Foreskin fibroblast (primary cell): ENCODE measurements at places on chromosomes 7 and 10.
A peak's percentile ranks its signal among the peaks of the same experiment; 100 is the strongest.

- DNase-seq = peak; percentile 77
Measured at GRCh38 chr7:83655951-83656556, 7.1 kb upstream of the SEMA3E start.

- DNase-seq = peak; percentile 62
Measured at GRCh38 chr7:108263425-108263824, 133.3 kb upstream of the LAMB4 start.

- peak; percentile 86 for DNase-seq
Measured at GRCh38 chr10:10677479-10677878, 340.2 kb upstream of the CELF2 start.

GRCh38 chr7:46558482-46559193 lies 637.6 kb upstream of the IGFBP3 start:
- DNase-seq = peak; percentile 49

GRCh38 chr10:62738916-62739315 lies 65.6 kb upstream of the ADO start:
- DNase-seq = peak; percentile 52

DNA sequence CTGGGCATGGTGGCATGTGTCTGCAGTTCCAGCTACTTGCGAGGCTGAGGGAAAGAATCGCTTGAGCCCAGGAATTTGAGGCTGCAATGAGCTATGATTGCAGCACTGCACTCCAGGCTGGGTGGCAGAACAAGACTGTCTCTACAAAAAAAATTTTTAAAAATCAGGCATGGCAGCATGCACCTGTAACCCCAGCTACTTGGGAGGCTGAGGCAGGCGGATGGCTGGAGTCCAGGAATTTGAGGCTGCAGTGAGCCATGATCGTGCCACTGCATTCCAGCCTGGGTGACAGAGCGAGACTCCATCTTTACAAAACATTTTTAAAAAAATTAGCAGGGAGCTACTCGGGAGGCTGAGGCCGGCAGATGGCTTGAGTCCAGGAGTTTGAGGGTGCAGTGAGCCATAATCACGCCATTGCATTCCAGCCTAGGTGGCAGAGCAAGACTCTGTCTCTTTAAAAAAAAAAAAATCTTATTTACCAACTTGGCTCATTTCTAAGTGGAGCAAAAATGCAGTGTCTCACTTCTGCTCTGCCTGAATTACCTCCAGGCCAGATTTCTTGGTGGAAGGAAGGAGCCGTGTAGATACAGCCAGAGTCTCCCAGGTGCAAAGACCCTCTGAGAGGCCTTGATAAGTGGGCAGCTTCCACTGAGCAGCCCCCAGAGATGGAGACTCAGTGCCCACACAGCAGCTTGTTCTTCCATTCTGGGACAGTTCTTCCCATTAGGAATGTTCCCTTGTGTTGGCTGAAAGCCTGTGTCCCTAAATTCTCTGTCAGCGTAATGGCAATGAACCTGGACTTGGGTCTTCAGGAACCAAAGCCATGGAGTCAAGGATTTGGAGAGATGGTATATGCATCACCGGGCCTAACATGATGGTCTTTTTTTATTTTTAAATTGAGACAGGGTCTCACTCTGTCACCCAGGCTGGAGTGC lies 30.0 kb downstream of the GTF2IRD1 start:
- peak; percentile 30 for DNase-seq

GRCh38 chr7:155209478-155210319 lies 88.0 kb upstream of the INSIG1 start:
- no peak for DNase-seq

- peak; percentile 88 for DNase-seq
Measured at GRCh38 chr10:32417911-32418547, 27.9 kb upstream of the CCDC7 start.

GRCh38 chr7:139092090-139092796 lies 17.3 kb downstream of the ZC3HAV1 start:
- DNase-seq = no peak

DNA sequence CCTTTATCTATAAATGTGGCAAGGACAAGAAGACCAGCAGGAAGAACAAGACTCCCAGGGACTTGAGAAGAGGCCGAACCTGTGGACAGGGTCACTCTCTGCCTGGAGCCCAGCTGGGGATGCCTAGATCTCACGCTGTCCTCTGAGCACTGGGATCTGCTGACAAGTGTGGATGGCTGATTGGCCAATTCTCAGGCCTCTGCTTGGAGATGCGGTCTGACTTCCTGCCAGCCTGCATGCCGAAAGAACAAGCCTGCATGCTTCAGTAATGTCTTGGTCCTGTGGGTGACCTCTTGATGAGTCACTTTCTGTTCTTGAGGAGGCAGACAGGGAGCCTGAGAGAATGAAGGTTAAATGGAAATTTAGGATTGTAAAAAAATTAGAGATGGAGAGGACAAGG lies 84.7 kb downstream of the TMEM178B start:
- peak; percentile 54 for DNase-seq

DNA sequence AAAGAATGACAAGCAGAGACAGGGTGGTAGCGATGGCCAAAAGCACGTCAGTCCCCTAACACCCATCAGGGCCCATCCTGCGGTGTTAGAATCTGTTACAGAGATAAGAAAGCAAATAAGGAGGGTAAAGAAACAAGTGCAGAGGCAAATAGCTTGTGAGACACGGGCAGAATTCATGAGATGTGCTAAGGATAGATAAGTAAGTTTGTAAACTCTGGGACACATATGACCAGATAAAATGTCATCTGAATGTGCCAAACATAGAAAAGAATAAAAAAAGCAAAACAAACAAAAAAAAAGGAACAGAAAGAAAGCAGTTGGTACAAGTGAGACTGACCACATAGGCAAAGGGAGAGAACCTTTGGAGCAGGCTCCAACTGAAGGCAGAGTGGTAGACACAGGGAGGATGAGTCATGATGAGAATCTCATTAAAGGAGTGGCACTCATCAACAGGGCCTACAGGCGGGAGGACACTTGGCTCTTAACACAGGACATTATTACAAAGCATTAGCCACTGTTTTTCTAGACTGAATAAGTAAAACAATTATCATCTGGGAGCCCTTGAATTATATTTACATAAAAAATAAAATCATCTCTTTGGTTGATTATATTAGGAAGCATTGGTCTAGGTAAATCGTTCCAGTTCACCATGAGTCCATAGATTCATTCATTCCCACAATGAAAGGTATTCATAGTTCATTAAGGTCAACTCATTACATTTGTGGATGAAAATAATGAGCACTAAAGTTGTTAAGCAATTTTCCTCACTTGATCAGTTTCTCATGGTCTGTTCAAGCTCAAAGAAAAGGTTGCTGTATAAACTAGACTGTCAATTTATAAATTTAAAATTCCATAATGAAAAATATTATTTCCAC lies 21.5 kb upstream of the EPHB6 start:
- DNase-seq = no peak

DNA sequence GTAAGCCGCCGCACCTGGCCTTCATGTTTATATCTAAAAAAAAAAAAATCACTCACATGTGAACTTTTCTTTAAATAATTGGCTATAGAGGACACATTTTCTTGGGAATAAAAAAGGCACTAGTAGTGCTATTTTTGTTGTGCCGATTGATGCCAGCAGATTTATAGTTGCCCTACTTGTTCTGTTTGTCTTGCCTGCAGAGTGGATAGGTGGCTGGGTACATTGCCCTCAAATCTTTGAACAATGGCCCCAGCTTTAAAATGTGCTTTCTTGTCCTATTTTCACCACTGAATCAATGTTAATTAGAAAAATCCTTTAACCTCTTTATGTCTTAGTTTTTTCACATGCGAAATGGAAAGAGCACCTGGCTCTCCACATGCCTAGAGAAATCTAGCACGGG lies 30.1 kb upstream of the ZNRF2 start:
- DNase-seq = no peak

DNA sequence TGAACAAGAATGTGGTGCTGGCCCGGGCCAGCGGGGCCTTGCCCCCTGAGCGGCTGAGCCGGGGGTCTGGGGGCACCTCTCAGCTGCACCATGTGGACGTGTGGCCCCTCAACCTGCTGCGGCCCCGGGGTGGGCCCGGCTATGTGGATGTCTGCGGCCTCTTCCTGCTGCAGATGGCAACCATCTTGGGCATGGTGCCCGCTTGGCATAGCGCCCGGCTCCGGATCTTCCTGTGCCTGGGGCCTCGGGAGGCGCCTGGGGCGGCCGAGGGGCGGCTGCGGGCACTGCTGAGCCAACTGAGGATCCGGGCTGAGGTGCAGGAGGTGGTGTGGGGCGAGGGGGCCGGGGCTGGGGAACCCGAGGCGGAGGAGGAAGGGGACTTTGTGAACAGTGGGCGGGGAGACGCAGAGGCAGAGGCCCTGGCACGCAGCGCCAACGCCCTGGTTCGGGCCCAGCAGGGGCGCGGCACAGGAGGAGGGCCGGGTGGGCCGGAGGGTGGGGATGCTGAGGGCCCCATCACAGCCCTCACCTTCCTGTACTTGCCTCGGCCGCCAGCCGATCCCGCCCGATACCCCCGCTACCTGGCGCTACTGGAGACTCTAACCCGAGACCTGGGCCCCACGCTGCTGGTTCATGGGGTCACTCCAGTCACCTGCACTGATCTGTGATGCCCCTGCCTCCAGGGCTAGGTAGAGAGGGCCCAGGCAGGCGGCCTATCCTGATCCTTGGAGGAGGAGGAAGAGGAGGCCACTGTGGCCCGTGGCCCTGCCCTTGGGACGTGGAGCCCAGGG lies 1.1 kb upstream of the TRIP6 start:
- peak; percentile 91 for DNase-seq

GRCh38 chr7:18555120-18555519 lies 59.6 kb downstream of the HDAC9 start:
- DNase-seq = no peak

- peak; percentile 43 for DNase-seq
Measured at GRCh38 chr7:94907811-94908322, 473 bp downstream of the PPP1R9A start.

DNA sequence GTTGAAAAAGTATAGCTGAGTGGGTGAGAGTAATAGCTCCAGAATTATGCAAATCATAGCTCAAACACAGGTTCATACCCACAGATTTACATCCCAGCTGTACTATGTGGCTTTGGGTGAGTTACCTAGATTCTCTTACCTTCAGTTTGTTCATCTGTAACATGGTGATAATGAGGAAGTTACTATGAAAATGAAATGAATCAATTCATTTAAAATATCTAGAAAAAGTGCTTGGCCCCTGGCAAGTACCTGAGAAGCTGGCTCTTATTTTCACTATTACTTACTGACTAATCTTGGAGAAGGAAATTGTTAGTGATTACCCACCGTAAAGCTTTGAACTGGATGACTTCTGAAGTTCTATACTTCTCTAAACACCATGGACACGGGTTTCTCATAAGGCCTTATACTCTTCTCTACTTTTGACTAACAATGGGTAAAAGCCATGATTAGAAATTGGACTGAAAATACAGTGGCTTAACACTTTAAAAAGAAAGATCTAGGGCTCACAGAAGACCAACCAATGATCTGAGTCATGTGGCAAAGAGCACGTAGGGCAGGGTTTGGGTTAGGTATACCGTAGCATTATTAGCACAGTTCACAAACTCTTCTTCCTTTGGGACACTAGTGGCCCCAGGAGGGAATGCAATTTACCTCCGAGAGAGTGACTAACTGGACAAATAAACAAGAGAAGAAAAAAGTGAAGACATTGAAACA lies 149.2 kb downstream of the PLPP4 start:
- DNase-seq = no peak

- no peak for DNase-seq
Measured at GRCh38 chr7:99123571-99124033, 20.3 kb downstream of the SMURF1 start.

DNA sequence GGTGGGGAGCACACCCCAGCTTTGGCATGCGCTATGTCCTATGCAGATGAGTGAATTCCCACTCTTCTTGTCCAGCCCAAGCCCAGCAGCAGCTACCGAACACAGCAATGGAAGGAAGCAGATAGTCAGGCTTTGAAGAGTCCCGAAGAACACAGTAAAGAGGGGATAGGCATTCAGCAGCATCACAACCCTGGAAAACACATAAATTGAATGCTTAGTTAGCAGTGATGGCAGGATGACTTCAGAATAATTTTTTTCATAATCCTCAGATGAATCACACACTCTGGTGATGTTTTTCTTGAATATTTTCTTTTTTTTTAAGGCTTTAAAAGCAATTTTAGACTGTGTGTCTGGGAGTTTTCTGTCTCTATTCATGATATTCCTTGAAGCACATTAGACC lies 95.8 kb downstream of the CFAP58 start:
- DNase-seq = peak; percentile 56

DNA sequence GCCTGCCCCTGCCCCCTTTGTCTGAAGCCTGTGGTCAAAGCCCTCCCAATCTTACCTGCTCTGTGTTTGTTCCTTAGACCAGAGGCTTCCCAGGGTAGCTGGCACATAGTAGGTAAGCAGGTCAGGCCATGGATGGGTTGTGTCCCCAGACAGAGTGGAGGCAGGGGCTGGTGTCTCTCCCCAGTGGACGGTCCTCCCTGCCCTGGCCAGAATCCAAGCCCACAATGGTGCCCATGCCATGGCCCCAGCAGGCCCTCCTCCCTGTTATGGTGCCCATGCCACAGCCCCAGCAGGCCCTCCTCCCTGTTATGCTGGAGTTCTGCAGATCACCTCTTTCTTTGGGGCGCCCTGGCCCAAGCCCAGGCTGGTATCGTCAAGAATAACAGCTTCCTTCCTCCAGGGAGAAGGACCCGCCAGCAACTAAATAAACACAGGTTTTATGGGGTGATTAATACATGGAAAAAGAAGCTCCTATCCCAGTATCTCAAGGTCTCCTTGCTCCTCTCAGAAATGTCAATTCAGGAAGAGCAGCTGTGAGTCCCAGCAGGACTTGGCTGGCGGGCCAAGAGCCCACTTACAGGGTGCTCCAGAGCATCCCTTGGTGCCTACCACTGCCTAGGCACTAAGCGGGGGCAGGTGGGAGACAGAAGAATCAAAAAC lies 82.0 kb downstream of the NEURL1 start:
- no peak for DNase-seq

GRCh38 chr10:76969366-76969948 lies 668.2 kb downstream of the KCNMA1 start:
- no peak for DNase-seq

GRCh38 chr7:84837405-84837804 lies 349.5 kb downstream of the SEMA3D start:
- DNase-seq = no peak

GRCh38 chr7:141001122-141001521 lies 13.6 kb downstream of the MRPS33 start:
- no peak for DNase-seq

DNA sequence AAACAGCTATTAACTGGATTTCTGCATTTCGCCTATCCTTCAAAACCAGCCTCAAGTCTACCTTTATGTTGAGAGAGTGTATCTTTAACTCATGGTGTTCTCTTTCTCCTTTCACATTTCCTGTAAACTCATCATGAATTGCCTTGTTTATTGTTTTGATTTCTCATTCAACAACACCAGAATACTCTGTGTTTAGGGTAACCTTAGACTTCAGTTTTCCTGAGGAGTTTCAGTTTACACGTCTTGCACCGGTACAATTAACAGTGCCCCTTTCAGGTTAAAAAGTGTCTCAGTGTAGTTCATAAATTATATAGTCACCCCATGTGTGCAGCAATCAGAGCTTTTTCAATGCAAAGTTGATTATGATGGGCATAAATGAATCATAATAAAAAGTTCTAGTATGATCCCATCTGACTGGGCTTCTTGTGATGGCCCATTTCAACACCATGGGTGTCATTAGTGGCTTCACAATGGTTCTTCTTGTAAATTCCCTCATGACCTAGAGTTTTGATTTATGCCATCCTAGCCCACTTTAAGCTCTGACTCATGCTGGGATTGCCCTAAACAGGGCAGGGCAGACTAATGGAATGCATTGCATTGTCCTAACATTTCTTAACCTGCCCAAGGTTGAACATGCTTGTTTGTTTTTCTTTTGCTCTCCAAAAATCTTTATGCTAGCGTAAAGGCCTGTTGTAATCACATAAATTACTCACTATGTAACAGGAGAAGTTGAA lies 22.0 kb downstream of the ITGB8 start:
- peak; percentile 66 for DNase-seq
